ENCODE measurements at places on chromosomes 3 and 15. TPM values are rescaled to one million over a fixed set of nuclear protein-coding genes. Genes with fewer than 3 reads are reported as not detected.

The GUCA1C gene
- not detected for total RNA-seq

- peak; percentile 82 for DNase-seq
These were observed 516.1 kb downstream of the MECOM start for GRCh38 chr3:169147238-169148008.

GRCh38 chr3:82048711-82049110 lies 287.3 kb upstream of the GBE1 start:
- no peak for DNase-seq

DNA sequence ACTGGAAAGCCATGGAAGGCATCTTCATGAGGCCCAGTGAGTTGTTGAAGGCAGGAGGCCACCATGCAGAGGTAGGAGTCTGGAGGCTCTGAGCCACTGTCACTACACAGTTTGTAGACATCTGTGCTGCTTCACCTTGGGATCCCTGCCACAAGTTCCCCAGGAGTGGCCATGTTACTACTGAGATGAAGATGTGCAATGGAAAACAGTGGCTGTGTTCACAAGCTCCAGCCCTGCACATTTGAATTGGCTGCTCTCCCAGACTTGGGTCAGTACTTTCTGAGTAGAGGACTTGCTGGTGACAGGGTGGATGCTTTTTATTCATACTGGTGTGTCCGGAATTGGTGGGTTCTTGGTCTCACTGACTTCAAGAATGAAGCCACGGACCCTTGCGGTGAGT lies 86.9 kb upstream of the C15orf39 start:
- no peak for DNase-seq

DNA sequence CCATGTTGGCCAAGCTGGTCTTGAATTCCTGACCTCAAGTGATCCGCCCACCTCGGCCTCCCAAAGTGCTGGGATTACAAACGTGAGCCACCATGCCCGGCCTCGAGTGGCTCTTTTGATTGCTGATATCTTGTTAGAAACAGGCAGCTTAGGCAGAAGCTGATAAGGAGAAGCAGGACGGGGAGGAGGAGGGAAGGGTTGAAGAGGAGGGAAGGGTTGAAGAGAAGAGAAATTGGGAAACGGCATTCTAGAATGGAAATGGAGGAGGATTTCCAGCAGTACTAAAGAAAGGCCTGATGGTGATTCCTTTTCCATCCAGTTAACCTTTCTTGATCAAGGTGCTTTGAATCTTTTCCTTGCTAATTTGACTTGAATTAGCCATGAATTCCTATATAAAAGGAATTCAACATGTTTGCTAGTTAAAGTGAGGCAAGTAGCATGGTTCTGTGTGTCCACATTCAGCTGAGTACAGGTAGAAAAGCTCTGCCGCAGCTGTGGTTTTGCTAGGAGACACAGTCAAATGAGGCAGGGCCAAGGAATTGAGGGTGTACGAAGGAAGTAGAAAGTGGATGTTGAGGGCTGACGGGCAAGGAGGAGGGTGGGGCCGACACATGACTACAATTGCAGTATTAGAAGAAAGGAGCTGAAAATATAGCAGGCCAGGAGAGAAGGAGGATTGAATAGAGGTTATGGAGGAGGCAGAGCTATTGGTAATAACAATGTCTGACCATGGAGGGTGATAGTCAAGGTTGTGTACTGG lies 27.2 kb upstream of the ATP1B3 start:
- DNase-seq: no peak

GRCh38 chr3:169311860-169312259 lies 351.7 kb downstream of the MECOM start:
- DNase-seq: no peak

DNA sequence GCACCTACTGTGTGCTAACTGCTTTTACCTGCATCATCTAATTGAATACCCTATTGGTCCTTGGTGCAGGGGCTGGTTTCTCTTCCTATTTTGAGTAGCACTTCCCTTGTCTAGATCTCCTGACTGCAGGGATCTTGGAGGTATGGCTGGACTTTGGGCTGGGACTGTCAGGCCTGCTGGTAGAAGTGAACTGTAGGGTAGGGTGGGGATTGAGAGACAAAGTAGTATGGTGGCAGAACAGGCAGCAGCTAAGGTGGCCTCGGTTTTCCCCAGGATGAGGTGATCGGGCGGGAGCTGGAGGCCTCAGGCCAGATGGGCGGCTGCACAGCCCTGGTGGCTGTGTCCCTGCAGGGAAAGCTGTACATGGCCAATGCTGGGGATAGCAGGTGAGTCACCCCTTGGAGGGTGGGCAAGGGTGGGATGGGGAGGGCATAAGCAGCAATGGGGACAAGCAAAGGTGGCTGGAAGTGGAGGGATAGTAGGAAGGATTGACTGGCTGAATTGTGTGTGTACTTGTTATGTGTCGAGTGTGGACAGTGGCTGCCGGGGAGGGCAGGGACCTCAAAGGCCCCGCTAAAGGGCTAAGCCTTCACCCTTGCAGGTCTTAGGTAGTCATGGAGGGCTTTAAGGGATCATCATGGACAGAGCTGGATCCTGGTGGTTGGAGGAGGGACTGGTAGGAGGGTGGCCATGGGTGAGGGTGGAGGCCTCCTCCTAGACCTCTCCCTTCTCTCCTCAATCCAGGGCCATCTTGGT lies 2.0 kb downstream of the PPM1M start:
- DNase-seq: peak; percentile 53

The CTXN2 gene
- total RNA-seq: not detected

The C3orf85 gene
- total RNA-seq: not detected

GRCh38 chr3:35137612-35138011 lies 501.7 kb upstream of the ARPP21 start:
- no peak for DNase-seq

DNA sequence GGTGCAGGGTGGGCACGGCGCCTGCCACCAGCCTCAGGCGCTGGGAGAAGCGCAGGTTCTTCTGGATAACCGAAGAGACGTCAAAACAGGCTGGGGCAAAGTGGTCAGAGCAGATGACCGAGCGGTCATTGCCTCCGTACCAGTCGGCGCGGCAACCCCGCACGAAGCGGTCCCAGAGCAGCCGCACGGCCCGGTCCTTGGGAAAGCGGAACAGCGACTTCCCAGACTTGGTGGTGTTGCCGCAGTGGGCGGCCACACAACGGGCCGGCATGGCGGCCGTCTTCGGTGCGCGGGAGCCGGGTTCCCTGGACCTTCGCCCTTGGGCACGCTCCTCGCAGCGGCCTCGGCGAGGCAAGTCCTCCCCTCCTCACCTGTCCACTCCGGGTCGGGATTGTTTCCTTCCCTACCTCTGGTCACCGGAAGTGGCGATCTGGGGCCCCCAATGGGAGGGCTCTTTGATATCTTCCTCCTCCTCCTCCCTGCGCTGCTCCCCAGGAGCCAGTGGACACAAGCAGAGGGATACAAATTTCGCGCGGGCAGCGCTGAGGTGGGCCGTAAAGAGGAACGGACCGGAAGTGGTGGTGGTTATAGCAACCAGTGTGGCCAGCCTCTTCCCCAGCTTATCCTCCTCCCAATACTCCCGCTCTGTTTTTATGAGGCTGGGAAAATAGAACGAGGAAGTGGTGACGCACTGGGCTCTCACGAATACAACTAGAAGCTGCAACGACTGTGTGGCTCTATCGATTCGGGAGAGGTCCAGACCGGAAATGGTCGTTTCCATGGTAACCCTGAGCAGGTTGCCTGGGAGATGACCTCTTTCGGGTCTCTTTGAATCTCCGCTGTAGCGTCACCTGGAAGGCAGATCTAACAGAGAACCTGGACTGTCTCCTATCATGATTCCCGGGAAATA lies at the start of the genes LRRC49 and THAP10:
Gene LRRC49 (plus strand): TSS at position 825 of the 910 bp plus-strand sequence. CDS start 69 bp downstream, at position 894.
Gene THAP10 (minus strand): TSS at position 432 of the 910 bp plus-strand sequence. CDS start 161 bp downstream, at position 271.
- peak; percentile 89 for DNase-seq

DNA sequence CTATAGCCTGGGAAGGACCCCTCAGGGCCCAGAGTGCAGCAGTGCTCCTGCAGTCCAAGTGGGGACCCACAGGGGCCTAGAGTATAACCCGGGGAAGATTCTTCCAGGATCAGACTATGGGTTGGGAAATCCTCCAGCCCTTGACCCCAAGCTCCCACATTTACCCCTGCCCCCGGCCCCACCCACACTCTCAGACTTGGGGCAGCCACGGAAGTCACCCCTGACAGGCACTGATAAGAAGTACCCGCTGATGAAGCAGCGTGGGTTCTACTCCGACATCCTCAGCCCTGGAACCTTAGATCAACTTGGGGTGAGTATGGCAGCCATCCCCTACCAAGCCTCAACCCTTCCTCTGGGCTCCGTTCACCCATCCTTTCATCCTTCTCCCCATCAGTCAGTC lies 6.3 kb downstream of the DNAH1 start:
- no peak for DNase-seq

The PRICKLE2 gene
- total RNA-seq: 22.2 TPM

GRCh38 chr15:62770752-62771151 lies 271.8 kb upstream of the TPM1 start:
- DNase-seq: no peak

DNA sequence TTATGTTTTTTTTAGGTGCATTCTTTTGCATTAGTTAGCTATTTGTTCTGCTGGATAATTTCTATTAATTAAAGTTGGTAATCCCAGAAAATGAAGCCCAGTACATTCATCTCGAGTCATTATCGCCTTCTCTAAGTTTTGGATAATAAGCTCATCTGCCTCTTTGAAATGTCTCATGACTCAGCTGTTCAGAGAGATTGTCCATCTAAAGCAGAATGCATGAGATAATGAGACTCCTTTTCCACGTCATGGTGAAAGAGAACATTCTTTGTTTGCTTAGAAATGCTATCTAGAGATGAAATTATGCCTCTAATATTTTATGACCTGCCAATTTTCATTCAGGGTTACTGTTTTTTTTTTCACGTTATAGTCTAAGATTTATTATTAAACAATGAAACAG lies 374.7 kb upstream of the GOLIM4 start:
- DNase-seq: no peak

DNA sequence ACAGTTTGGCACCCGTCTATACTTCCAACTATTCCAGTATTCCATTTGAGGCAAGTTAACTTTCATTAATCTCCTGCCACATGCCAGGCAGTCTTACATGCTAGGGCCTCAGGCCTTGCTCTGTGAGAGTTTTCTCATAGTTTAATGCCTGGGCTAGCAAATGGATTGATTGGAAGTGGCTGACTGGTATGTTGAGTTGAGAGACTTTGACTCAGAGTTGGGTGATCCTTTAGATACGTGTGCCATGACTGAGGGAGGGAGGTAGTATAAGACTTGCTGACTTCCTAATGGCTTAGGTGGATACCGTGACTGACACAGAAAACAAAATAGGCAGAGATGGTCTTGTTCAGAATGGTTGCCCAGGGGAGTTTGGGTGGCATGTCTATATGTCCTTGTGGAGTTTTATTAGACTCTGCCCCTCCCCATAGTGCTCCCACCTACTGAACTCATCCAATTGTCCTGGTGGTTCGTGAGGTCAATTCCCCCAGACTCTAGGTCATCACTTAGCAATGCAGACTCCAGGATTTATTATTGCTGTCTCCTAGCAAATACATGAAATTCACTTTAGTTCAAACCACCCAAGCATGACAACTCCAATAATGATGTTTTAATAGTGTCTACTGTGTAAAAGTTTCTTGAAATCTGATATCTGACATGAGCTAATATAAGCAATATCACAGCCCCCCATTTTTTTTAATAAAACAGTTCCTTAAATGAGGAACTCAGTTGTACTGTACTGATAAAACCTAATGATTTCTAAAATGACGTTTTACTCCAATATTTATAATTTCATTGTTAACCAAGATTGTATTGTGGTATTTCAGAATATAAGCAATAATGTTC lies 413.9 kb upstream of the MDFIC2 start:
- no peak for DNase-seq

DNA sequence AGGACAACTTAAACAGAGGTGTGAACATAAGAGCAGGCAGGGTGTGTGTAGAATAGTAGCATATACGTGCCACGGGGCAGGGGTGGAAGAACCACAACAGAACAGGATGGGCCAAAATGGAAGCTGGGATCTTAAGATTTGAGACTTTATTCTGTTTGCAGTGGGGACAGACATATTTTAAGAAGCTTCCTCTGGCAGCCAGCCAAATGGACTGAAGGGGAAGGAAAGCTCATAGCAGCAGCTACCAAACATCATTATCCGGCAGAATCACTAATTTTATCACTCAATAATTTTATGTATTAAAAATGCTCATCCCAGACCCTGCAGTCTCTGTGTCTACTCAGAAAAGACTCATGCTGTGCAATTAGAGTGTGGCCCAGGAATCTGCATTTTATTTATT lies 130.9 kb upstream of the CTDSPL start:
- DNase-seq: no peak

DNA sequence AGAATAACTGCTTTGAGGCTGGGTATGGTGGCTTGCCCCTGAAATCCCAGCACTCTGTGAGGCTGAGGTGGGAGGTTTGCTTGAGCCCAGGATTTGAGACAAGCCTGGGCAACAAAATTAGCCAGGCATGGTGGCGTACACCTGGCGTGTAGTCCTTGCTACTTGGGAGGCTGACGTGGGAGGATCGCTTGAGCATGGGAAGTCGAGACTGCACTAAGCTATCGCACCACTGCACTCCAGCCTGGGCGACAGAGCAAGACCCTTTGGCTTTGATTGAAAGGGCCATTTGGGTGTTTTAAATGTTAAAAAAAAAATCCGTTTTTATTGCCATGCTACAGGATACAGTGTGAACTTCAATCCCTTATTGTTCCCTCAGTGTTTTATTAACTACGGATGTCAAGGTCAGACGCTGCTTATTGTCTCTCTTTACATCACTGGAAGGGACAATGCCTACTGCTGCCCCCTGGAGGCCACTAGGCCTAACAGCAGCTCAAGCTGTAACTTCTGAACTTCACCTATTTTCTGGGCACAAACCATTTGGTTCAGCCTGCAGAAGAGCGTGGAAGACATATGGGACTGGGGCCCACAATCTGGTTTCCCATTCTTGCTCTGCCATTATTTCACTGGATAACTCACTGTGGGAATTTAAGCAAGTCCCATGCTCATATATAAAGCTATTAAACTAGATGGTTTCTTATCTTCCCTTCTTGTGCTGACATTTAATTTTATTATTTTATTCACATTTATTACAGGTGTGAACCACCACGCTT lies 15.3 kb upstream of the IREB2 start:
- DNase-seq: peak; percentile 70

DNA sequence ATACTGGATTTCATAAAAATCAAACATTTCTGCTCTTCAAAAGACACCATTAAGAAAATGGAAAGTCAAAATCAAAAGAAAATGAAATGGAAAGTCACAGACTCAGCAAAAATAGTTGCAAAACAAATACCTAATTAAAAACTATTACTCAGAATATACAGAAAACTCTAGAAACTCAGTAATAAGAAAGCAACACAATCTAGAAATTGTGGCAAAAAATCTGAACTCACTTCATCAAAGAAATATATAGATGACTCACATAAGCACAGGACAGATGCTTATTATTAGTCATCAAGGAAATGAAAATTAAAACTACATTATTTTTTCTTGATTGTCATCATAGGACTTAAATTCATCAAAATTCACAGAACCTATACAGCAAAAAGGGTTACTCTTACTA lies 430.0 kb downstream of the SHQ1 start:
- DNase-seq: no peak

DNA sequence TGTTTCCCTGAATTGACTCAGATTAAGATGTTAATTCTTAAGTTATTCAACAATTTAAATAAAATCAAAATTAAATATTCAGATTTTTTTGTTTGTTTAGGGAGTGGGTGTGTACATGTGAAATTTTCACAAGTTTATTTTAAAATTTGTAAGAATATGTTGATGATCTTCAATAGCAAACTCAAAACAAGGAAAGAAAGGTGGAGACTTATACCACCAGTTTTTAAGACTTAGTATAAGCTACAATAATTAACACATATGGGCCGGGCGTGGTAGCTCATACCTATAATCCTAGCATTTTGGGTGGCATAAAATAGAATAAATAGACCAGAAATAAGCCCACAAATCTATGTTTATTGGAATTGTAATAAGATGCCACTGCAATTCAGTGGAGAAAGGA lies 1084.5 kb downstream of the ROBO1 start:
- no peak for DNase-seq
